ENCODE measurements at places on chromosomes 11 and 22.

- DNase-seq: no peak
These were observed 188.3 kb upstream of the BLID start for GRCh38 chr11:122304306-122304705.

- no peak for DNase-seq
These were observed 274.6 kb downstream of the BRD1 start for GRCh38 chr22:49553076-49553475.

DNA sequence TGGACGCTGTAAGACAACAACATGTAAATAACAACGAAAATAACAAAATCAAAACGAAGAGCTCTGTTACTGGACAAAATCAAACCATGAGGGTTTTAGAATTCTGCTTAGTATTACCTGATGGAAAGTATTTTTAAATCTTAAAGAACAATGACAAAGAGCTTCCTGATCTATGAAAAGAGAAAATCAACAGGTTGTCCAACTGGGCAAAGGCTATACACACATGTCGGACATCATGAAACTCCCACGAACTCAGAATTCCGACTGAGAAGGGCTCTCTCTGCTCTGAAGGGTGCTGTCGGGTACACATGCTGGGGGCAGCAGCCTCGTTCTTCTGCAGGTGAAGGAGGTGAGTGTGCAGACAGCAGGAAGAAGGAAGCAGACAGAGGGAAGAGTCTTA is 25.8 kb downstream of the CERK start:
- no peak for DNase-seq

DNA sequence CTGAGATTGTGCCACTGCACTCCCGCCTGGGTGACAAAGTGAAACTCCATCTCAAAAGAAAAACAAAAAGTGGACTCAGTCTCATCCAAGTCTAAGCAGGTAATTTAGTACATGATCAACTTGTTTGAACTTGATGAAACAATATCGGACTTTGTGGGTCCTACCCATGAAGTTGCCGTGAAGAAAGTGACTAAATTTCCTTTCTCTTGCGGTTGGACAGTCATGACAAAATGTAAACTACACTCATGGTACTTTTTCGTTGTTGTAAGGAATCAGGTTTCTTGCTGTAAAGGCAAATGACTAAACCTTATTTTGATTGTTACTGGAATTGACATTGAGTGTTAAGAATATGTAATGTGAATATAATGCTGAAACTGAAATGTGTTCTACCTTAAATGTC is 164.5 kb upstream of the PLET1 start:
- DNase-seq: no peak

DNA sequence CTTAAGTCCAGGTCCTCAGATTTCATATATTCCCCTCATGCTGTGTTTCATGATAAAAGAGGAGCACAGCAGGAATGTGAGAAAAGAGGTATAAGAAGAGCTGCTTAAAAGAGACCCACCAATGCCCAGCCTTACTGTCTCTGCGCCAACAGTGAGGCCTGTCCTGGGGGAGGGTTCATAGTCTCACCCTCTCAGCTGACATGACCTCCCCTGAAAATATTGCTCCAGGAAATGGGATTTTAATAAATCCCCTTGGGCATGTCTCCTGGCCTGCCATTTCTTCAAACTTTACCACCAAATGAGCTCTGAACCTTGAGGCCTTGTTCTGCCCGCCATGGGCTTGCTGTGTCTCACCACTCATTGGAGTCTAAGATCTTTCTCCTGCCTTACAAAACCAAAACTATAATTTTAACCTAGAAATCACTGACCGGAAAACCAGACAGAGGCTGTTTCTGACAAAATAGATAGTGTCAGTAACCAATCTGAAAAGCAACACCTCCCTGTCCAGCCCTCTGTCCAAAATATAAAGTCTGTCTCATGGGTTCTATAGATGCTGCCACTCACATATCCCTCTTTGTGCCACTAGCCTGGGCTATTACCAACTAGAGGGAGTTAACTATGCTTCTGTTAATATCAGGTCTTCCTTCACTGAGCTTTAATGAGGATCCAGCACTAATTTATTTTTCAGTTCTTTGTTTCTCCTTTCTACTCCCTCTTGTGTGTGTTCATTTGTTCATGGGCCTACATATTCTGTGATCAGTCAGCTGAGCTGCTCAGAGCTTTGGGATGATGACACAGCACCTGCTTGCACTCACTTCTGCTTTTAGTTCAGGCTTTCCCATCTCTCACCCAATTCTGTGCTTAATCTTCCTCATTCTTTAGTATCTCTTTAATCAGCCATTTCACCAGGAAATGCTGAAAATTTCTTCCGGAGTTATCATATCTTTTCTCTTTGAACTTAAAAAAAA is at the start of gene OR2AG2:
TSS of gene OR2AG2 (minus strand) at position 51 of the 968 bp plus-strand sequence. CDS start 3,019 bp downstream, outside the sequence.
- no peak for DNase-seq
